ENCODE measurements at places on chromosomes 13 and 19.

DNA sequence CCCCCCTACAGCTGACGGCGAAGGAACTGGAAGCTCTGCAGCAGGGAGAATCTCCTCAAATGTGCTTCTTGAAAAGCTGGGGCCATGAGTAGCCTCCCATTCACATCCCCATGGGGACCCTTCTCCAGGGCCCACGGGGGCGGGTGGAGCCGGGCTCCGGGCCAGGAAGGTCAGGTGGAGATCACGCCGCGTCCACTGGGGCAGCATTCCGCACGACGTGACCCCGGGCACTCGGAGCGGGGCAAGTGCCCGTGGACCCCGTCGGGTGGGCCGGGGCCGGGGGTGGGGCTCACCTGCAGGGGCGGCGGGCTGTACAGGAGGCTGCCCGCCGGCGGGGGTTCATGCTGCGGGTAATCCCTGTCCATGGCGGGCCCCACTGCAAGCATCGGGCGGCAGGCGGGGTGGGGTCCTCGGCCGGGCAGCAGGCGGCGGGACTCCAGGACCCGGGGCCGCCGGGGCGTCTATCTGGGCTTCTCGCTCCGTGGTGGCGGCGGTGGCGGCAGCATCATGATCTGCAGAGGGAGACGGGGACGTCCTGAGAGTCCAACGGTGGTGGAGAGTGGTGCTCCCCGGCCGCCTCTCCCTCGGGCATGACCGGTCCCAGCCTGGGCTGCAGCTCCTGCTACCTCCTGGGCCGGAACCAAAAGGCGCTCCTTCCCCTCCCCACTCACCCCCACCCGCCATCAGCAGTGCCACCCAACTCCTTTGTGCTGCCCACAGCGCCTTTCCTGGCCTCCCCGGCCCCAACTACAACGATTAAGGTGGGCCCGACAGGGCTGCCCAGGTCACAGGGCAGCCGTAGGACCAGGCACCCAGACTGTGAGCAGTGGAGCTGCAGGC is 20.0 kb downstream of the SBNO2 start:
- DNase-seq: no peak

GRCh38 chr13:39616087-39616694 is 13.2 kb upstream of the LHFPL6 start:
- peak; percentile 20 for DNase-seq

- DNase-seq: no peak
Observed at GRCh38 chr19:22609630-22610029, 24.5 kb upstream of the ZNF492 start.

DNA sequence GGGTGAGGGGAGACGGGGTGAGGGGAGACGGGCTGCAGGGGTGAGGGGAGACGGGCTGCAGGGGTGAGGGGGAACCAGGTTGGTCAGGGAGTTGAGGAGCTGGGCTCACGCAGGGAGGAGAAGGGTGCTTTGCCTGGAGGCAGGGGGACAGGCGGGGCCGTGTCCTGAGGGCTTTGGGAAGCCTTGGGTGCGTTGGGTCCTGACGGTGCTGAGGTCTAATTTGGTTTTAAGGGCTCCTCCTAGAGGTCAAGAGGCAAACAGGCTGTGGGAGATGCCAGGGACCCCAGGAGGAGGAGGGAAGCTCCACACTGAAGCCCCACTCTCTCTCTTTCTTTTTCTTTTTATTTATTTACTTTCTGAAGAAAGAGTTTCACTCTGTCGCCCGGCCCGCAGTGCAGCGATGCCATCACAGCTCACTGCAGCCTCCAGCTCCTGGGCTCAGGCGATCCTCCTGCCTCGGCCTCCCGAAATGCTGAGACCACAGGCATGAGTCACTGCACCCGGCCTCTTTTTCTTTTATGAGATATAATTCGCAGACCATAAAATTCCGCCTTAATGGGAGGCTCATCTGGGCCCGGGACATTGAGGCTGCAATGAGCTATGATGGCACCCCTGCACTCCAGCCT is 9.3 kb upstream of the MISP start:
- no peak for DNase-seq

GRCh38 chr19:30941591-30941990 is 407.6 kb downstream of the TSHZ3 start:
- no peak for DNase-seq

- no peak for DNase-seq
Observed at GRCh38 chr13:20940083-20940482, 37.5 kb upstream of the XPO4 start.

GRCh38 chr19:45477713-45478453 is 10.1 kb downstream of the FOSB start:
- DNase-seq: no peak

DNA sequence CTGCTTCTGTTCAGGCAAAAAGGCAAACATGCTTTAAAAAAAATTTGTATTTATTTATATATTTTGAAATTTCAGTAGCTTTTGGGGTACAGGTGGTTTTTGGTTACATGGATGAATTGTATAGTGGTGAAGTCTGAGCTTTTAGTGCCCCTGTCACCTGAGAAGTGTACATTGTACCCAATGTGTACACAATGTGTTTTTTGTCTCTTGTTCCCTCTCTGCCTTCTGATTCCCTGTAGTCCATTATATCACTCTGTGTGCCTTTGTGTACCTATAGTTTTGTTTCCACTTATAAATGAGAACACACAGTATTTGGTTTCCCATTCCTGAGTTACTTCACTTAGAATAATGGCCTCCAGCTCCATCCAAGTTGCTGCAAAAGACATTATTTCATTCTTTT is 77.4 kb downstream of the PDS5B start:
- no peak for DNase-seq

GRCh38 chr19:32309711-32310390 is 35.6 kb upstream of the ZNF507 start:
- no peak for DNase-seq

- DNase-seq: no peak
Observed at GRCh38 chr19:33275933-33276619, 26.3 kb downstream of the CEBPA start.

- no peak for DNase-seq
Observed at GRCh38 chr19:309206-309565, 18.0 kb upstream of the PLPP2 start.

- no peak for DNase-seq
Observed at GRCh38 chr13:23567906-23568460, 2.2 kb upstream of the TNFRSF19 start.

- DNase-seq: no peak
Observed at GRCh38 chr19:14183741-14184350, 22.1 kb downstream of the ADGRL1 start.

GRCh38 chr13:75612354-75612753 is 23.8 kb upstream of the LMO7 start:
- DNase-seq: no peak

DNA sequence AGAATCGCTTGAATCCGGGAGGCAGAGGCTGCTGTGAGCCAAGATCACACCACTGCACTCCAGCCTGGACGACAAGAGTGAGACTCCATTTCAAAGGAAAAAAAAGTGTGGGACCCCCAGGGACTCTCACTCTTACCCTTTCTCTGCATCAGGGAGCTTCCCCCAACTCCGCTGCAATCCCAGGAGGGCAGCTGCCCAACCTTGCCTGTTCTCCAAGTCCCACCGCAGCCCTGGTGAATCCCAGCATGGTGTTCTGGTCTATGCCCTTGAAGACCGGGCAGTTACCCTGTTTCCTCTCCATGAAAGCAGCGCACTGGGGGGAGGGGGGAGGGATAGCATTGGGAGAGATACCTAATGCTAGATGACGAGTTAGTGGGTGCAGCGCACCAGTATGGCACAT is 35.7 kb upstream of the DPRX start:
- DNase-seq: no peak

- DNase-seq: peak; percentile 48
Observed at GRCh38 chr13:57629821-57630235, 1.7 kb upstream of the PCDH17 start.

DNA sequence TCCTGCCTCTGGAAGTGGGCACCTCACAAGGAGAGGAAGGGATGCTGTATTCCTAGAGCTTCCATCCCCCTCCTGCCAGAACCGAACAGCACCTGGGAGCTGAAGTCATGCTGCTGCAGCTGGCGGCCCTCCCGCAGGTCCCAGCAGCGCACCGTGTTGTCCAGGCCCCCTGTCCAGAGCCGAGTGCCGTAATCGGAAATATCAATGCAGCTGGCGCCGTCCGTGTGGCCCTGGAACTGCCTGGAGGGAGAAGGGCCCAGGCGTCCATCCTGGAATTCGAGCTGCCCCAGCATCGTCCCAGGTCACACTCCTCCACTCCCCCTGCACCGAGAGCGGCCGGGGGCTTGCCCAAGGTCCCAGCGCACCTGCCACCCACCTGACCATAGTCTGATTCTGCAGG is 23.7 kb downstream of the TLE2 start:
- no peak for DNase-seq

Data from uterus (tissue), 4 donors.